ENCODE measurements at places on chromosomes 3 and 15. TPM values are rescaled to one million over a fixed set of nuclear protein-coding genes. Genes with fewer than 3 reads are reported as not detected.

Gene SHF
- 2.5 TPM for total RNA-seq

Gene PLCH1
- total RNA-seq: 0.17 TPM

Gene MASP1
- 178 TPM for total RNA-seq

Gene NANOGP8
- total RNA-seq: 0.15 TPM

Gene ASB7
- 23.7 TPM for total RNA-seq

Gene AGBL1
- total RNA-seq: not detected

Gene CERS3
- total RNA-seq: not detected

Gene EPB42
- total RNA-seq: not detected

Gene MNS1
- total RNA-seq: 3.9 TPM
